NCI-H524 (cell line): ENCODE measurements at places on chromosomes 4 and X.

- DNase-seq: no peak
Observed at GRCh38 chr4:73589887-73590801, 30.1 kb downstream of the RASSF6 start.

- DNase-seq: no peak
Observed at GRCh38 chrX:106484233-106484632, 127.5 kb upstream of the RADX start.

GRCh38 chrX:72208126-72208800 lies 26.7 kb downstream of the PIN4 start:
- DNase-seq: no peak

DNA sequence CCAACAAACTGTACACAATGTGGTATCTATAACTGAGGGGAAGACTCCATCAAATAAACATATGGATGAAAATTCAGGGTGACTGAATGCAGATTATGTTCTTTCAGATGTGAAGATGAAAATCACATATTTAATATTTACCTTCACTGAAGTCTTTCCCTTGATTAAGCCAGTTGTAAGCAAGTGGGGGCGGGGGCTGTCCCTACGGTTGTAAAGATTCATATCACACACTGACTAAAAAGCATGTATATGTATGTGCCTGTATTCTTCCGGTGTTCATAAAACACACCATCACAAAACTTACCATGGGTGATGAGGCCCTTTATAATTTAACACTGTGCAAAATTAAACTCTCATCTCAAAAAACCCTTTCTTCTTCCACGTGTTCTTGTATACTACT lies 1.3 kb downstream of the TAB3 start:
- DNase-seq: no peak

GRCh38 chr4:12697970-12698369 lies 786.2 kb downstream of the RAB28 start:
- DNase-seq: no peak

DNA sequence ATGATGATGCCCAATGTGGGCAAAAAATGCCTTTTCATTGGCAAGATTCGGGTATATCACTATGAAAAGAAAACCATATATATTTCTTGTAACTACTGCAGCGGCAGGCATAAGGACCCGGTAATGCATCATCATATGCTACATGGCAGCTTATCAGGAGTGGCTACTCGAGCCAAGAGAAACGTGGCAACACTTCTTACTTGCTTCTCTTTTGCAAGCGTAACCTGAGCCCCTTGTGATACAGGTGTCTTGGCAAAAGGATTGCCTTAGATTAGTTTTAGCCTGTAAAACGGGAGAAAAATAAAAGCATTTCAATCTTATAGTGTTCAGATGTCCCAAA lies 280.3 kb downstream of the SPRY1 start:
- peak; percentile 53 for DNase-seq

DNA sequence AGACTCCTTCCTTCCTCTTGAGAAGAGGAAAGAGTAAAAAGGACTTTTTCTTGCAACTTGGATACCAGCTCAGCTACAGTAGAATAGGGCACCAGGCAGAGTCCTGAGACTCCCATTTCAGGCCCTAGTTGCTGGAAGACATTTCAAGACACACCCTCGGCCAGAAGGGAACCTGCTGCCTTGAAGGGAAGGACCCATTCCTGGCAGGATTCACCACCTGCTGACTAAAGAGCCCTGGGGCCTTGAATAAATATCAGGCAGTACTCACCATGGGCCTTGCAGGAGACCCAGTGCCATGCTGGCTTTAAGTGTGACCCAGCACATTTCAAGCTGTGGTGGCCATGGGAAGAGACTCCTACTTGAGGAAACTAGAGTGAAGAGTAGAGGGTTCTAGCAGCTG lies 317.6 kb downstream of the DKK2 start:
- no peak for DNase-seq

DNA sequence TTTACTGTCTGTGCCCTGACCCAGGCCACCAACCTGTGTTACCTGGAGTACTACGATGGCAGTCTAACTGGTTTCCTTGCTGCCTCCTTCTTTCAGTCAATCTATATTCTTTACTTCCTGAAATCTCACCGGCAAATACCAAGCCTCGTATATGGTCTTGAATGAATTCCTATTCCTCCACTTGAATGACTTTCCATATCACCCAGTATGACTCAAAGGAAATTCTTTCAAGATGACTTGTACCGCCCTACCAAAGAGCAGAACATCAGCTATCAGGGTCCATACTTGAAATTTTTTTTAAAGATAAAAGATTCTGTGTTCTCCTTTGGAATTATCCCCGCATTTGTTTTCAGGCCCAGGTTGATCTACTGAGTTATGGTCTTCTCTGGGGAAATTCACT lies 378.0 kb downstream of the AFF2 start:
- no peak for DNase-seq

- DNase-seq: no peak
Observed at GRCh38 chr4:173318648-173319211, 15.4 kb downstream of the HMGB2 start.

DNA sequence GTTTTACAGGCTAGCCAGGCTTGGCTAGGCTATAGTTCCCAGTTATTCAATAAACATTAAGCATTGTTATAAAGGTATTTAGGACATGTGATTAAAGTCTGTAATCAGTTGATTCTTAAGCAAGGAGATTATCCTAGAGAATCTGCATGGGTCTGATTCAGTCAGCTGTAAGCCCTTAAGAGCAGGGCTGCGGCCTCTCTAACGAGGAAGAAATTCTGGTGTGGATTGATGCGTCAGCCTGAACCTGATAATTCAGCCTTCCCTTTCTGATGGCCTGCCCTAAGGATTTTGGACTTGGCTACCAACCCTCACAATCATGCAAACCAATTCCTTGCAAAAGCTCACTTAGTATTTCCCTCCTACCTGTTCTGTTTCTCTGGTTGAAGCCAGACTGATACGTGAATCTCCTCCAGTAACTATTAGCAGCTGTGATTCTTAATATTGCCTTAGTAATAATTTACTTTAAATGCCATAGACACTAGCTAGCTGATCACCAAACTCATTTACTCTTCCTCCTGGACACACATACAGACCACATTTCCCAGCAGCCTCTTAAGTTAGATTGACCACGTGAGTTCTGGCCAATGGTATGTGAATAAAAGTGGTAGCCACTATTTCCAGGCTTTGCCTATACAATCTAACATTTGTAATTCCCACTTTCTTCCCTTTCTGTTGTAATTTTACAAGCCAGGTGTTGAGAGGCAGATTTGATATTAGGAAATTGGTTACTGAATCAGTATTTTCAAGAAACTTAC lies 678.0 kb upstream of the INTU start:
- no peak for DNase-seq

DNA sequence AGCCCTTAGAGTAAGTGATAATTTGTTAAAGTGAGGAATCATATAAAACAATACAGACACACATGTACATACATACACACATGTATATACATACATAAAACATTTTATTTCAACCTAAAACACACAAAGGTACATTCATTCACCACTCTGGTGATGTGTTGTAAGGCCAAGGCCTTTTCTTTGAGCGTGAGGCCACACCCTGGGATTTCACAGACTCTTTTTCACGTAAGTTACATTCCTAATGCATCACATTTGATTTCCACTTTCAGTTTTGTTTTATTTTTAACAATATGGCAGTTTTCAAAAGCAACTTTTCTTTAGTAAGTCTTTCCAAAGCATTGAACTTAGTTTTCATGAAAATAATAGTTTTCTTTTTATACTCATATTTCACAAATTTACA lies 170.7 kb downstream of the COL4A6 start:
- DNase-seq: no peak

DNA sequence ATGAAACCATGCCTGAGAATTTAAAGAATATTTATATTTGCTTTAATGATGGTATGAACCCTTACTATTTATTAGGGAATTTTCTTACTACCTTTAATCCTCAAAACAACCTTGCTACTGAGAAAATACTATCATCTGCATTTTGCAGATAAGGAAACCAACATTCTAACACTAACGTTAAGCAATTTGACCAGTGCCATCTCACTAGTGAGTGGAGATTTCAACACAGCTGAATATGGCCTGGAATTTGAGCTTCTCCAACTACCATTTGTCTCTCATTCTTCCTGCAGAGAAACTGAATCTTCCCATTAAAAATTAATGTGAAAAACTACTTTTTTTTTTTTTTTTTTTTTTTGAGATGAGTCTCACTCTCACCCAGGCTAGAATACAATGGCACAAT lies 380.9 kb upstream of the SMIM31 start:
- DNase-seq: no peak

DNA sequence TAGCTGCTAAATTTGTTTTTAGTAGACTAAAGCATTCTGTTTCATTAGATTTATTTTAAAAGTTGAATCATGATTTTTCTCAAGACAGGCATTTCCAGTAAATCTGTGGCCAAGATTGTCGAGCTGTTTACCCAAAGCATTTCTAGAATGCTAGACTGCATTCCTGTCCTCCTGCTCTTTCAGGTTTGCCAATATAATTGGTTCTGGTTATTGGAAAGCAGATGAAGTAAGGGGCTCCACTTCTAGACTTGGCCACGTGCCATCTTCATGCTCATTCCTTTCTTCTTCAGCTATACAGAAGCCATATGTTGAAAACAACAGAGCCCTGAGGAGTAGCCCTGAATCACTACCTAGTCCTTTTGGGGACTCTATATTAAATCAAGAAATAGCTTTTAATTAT lies 62.5 kb downstream of the PGRMC2 start:
- peak; percentile 71 for DNase-seq

- no peak for DNase-seq
Observed at GRCh38 chr4:122635205-122635604, 14.3 kb upstream of the IL21 start.

- no peak for DNase-seq
Observed at GRCh38 chr4:102312417-102312816, 32.9 kb downstream of the SLC39A8 start.

GRCh38 chr4:136847881-136848621 lies 684.2 kb downstream of the PCDH18 start:
- DNase-seq: no peak

DNA sequence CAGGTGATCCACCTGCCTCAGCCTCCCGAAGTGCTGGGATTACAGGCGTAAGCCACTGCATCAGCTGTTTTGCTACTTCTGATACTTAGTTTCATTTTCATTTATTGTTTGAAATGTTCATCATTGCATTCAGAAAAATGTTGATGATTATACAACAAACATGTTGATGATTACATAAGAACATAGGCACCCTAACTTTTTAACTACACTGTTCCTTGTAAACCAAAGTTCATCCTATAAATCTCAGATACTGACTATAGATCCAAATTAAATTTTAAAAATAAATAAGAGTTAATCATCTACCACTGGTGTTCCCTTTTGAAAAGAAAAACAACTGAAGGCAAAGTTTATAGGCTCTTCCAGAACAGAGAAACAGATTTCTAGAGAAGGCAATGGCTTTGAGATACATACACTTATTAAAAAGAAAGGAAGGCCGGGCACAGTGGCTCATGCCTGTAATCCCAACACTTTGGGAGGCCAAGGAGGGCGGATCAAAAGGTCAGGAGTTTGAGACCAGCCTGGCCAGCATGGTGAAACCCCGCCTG lies 23.4 kb downstream of the TRIM75 start:
- no peak for DNase-seq

- no peak for DNase-seq
Observed at GRCh38 chrX:131279197-131279596, 9.9 kb downstream of the IGSF1 start.

DNA sequence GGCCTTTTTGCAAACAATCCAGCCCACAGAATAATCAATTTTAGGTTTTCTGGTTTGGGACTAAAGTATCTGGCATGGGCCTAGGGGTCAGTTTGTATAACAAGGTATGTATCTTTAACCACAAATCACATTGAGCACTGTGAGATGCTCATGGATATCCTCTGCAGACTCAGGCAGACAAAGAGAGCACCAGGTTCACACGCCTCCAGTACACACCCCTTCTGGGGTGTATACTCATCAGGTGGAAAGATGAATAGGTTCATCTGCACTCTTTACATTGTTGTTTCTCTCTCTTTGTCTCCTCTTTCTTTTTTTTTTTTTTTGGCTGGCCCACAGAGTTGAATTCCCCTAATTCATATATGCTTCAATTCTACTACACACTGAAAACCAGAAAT lies 21.1 kb downstream of the TEC start:
- DNase-seq: no peak

- no peak for DNase-seq
Observed at GRCh38 chr4:1478766-1479355, 72.6 kb upstream of the NKX1-1 start.

DNA sequence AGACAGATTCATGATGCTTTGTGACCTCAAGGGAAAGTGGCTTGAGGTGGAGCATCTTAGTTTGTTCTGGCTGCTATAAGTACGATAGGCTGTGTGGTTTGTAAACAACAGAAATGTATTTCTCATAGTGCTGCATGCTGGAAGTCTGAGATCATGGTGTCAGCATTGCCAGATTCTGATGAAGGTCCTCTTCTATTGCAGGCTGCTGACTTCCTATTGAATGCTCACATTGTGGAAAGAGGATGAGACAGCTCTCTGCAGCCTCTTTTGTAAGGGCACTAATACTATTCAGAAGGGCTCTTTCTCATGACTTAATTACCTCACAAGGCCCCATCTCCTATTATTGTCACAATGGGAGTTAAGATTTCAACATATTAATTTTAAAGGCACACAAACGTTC lies 1674.0 kb upstream of the PCDH7 start:
- DNase-seq: no peak
